ENCODE measurements at places on chromosomes 5 and 9.
A peak's percentile ranks its signal among the peaks of the same experiment; 100 is the strongest.

GRCh38 chr5:171848911-171849520 lies 63.4 kb downstream of the SMIM23 start:
- H3K4me3 ChIP-seq = no peak overlapping the region
- H3K4me1 ChIP-seq = no peaks in the 10 kb centered on the region
- no peak overlapping the region for H3K27ac ChIP-seq
- H3K36me3 ChIP-seq = no peaks in the 10 kb centered on the region

GRCh38 chr9:88661759-88662158 lies 126.8 kb downstream of the NXNL2 start:
- no peak overlapping the region for H3K4me3 ChIP-seq
- no peak for DNase-seq
- H3K27me3 ChIP-seq = no peaks in the 10 kb centered on the region

DNA sequence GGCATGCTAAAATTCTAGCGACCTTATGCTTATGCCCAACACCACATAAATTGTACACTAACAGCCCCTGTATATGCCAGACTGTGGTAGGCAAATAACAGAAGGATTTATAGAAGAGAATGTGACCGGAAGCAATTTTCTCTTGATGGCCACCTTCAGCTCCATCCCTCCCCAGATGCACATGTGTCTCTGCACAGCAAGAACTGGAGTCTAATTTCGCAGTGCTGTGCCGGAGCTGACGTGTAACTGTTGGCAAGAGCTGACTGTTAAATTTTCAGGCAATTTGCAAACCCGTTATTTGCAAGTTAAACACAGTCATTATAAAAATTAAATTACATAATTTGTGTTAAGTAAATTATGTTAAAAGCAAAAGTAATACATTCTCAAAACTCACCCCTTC lies 48.4 kb downstream of the PCA3 start:
- H3K4me1 ChIP-seq = peaks cover 6% of the 10 kb centered on the region
- DNase-seq = no peak
- H3K27me3 ChIP-seq = no peaks in the 10 kb centered on the region
- H3K36me3 ChIP-seq = no peaks in the 10 kb centered on the region
- no peak overlapping the region for H3K27ac ChIP-seq

GRCh38 chr9:133986774-133987445 lies 5.2 kb downstream of the VAV2 start:
- no peak for DNase-seq
- H3K27me3 ChIP-seq = no peaks in the 10 kb centered on the region
- peaks cover 27% of the 10 kb centered on the region for H3K36me3 ChIP-seq
- H3K27ac ChIP-seq = no peak overlapping the region

GRCh38 chr9:133737774-133738639 lies at the start of gene SARDH:
SARDH (minus strand) TSS chr9:133738352; CDS start chr9:133734173, 4,179 bp downstream.
- DNase-seq = peak; percentile 45
- H3K4me1 ChIP-seq = no peaks in the 10 kb centered on the region
- H3K27me3 ChIP-seq = no peaks in the 10 kb centered on the region
- no peak within 1 kb of the TSS for H3K27ac ChIP-seq

DNA sequence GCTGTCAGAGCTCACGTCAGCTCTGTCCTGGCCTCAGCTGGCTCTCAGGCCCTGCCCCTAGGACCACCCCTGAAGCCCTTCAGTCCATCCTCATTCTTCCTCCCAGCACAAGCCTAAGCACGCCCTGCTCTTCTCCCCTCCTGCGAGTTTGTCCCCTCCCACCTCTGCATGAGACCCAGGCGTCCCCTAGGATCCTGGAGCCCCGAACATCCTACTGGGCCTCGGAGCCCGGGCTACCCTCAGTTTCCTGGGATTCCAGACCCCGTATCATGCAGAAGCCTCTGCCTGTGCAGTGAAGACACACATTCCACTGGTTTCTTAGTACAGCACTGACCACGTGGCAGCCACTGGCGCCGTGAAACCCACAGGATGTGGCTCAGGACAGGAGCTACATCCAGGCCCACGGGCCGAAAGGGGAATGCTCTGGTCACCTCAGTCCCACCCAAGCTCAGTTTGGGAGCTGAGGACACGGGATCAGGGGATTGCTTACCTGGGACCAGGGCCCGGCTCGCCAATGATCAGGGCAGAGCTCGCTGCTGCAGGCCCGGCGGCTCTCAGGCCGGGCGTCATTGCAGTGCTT lies 64.2 kb downstream of the ZNF354C start:
- H3K36me3 ChIP-seq = no peaks in the 10 kb centered on the region
- H3K27ac ChIP-seq = no peak overlapping the region
- no peaks in the 10 kb centered on the region for H3K4me1 ChIP-seq
- no peak overlapping the region for H3K4me3 ChIP-seq

GRCh38 chr9:98573749-98574278 lies 134.9 kb downstream of the GABBR2 start:
- no peak for DNase-seq
- no peak overlapping the region for H3K27ac ChIP-seq
- no peaks in the 10 kb centered on the region for H3K27me3 ChIP-seq
- H3K4me1 ChIP-seq = no peaks in the 10 kb centered on the region

DNA sequence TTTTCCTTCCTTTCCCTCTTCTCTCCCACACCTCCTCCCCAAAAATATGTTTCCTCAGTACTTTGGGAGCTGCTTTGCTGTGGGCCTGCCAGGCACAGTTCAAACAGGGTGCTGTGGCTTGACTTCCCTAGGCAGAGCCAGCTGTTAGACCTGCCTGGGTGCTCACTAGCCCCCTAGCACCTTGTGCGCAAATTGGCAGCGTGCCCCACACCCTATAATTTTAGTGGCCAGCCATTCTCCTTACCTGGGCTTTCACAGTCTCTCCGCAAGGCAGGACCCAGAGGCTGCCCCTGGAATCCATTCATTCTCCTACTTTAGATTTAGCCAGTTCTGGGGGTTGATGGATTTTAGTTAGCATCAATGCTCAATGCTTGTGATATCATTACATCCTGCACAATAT lies 72.3 kb downstream of the ANGPTL2 start:
- no peaks in the 10 kb centered on the region for H3K27me3 ChIP-seq
- H3K4me1 ChIP-seq = peaks cover 14% of the 10 kb centered on the region
- H3K27ac ChIP-seq = no peak overlapping the region
- H3K4me3 ChIP-seq = no peak overlapping the region

- H3K4me1 ChIP-seq = no peaks in the 10 kb centered on the region
- no peaks in the 10 kb centered on the region for H3K27me3 ChIP-seq
- no peak overlapping the region for H3K4me3 ChIP-seq
- H3K27ac ChIP-seq = no peak overlapping the region
These were observed 53.4 kb downstream of the INIP start for GRCh38 chr9:112664531-112664930.

- no peak for DNase-seq
- H3K27ac ChIP-seq = no peak overlapping the region
- no peak overlapping the region for H3K4me3 ChIP-seq
- no peaks in the 10 kb centered on the region for H3K36me3 ChIP-seq
These were observed 589.9 kb downstream of the DNAH5 start for GRCh38 chr5:13354611-13355010.

GRCh38 chr9:123044586-123044985 lies 11.1 kb downstream of the GPR21 start:
- DNase-seq = no peak
- no peaks in the 10 kb centered on the region for H3K36me3 ChIP-seq
- H3K27ac ChIP-seq = peak overlapping the region; percentile 33

GRCh38 chr5:68137511-68138140 lies 77.9 kb upstream of the PIK3R1 start:
- H3K36me3 ChIP-seq = no peaks in the 10 kb centered on the region
- H3K4me1 ChIP-seq = peaks cover 7% of the 10 kb centered on the region
- no peak for DNase-seq
- H3K27me3 ChIP-seq = no peaks in the 10 kb centered on the region
- no peak overlapping the region for H3K4me3 ChIP-seq

GRCh38 chr5:11962122-11962521 lies 57.9 kb upstream of the CTNND2 start:
- no peak for DNase-seq
- H3K36me3 ChIP-seq = no peaks in the 10 kb centered on the region
- H3K4me3 ChIP-seq = no peak overlapping the region
- no peaks in the 10 kb centered on the region for H3K4me1 ChIP-seq
- H3K27ac ChIP-seq = no peak overlapping the region

DNA sequence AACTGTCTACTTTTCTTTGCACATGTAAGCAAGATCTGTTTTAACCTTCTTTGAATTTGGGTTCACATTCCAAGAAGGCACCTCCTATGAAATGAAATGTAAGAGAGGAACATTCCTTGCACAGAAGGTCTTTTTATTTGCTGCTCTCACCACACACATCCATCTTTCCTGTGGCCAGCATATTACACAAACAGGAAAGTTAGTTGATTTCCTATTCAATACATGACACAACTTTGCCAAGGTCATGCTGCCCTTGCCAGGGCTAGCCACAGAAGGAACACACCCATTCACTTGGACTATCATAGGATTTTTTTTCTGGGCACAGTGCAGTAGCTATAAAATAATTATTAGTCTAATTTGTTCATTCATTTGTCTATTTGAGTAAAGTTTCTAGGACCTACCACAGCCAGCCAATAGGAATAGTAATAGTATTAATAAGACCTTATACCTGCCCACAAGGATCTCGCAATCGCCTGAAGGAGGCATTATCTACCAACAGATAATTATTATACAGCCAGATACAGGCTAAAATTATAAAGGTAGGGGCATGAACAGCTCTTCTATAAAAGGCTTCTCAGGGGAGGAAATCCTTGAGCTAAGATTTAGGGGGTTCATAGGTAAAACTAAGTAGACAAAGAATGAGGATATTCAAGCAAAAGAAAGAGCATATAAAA lies 78.1 kb upstream of the NREP start:
- peaks cover 6% of the 10 kb centered on the region for H3K4me1 ChIP-seq
- H3K36me3 ChIP-seq = no peaks in the 10 kb centered on the region
- no peaks in the 10 kb centered on the region for H3K27me3 ChIP-seq
- DNase-seq = no peak

- H3K4me3 ChIP-seq = no peak overlapping the region
- no peak overlapping the region for H3K27ac ChIP-seq
- H3K27me3 ChIP-seq = peaks cover 11% of the 10 kb centered on the region
- H3K36me3 ChIP-seq = no peaks in the 10 kb centered on the region
These were observed 11.0 kb downstream of the CCDC152 start for GRCh38 chr5:42767491-42768105.

- H3K27me3 ChIP-seq = peaks cover 25% of the 10 kb centered on the region
- no peaks in the 10 kb centered on the region for H3K36me3 ChIP-seq
These were observed 734.8 kb upstream of the CDH6 start for GRCh38 chr5:30458681-30459080.

DNA sequence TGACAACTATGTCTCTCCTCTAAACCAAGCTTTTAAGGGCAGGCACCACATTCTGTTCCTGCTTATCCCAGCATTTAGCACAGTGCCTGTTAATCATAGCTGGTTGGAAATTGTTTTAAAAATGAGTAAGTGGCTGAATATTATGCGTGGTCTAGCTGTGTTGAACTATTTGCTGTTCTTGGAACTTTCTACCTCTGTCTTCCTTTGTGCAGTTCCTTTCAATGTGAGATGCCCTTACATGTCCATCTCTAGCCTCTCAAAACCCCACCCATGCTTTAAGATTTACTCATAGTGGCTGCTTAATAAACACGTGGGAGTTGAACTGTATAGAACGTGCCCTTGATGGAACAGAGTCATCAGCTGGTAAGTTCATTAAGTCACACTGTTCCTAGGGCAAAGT lies 34.5 kb downstream of the C9orf57 start:
- no peak for DNase-seq
- no peak overlapping the region for H3K4me3 ChIP-seq
- no peaks in the 10 kb centered on the region for H3K36me3 ChIP-seq
- no peaks in the 10 kb centered on the region for H3K27me3 ChIP-seq
- peak overlapping the region; percentile 51 for H3K27ac ChIP-seq

- H3K27ac ChIP-seq = no peak overlapping the region
- H3K36me3 ChIP-seq = no peaks in the 10 kb centered on the region
- no peaks in the 10 kb centered on the region for H3K27me3 ChIP-seq
- no peak overlapping the region for H3K4me3 ChIP-seq
These were observed 53.5 kb downstream of the KIF4B start for GRCh38 chr5:155066886-155067595.

DNA sequence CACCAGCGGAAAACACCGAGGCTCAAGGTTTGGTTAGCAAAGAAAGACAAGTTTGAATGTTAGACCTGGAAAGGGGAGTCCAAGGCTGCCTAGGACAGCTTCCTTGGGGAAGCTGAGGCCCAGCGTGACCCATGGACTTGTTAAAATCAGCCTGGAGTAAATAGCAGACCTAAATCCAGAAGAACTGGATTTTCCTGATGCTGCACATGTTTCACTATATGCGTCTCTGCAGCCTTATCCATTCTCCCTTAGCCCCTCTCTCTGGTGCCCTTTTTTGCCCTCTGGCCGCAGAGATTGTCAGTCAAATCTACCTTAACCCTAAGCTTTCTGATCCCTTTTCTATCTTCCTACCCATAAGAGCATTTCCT lies 119.9 kb downstream of the NTRK2 start:
- no peak for DNase-seq
- H3K4me3 ChIP-seq = no peak overlapping the region
- H3K27ac ChIP-seq = no peak overlapping the region
- no peaks in the 10 kb centered on the region for H3K27me3 ChIP-seq

DNA sequence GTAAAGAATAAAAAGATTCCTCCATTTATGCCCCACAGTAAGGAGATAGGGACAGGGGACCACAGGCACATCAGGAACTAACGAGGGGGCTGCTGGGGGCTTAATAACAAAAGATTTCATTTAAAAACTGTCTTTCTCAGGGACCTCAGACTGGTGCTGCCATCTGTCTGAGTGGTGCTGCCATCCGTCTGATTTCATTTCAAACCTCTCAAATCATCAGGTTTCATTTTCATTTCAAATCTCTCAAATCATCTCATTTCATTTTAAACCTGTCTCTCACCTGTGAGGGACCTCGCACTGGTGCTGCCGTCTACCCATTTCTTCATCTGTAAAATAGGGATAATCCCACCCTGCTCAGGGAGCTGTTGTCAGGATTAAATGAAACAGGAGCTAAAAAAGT lies 45.9 kb downstream of the ADRA1B start:
- no peaks in the 10 kb centered on the region for H3K27me3 ChIP-seq
- no peaks in the 10 kb centered on the region for H3K4me1 ChIP-seq
- H3K4me3 ChIP-seq = no peak overlapping the region
- H3K36me3 ChIP-seq = no peaks in the 10 kb centered on the region
- no peak overlapping the region for H3K27ac ChIP-seq
- no peak for DNase-seq

DNA sequence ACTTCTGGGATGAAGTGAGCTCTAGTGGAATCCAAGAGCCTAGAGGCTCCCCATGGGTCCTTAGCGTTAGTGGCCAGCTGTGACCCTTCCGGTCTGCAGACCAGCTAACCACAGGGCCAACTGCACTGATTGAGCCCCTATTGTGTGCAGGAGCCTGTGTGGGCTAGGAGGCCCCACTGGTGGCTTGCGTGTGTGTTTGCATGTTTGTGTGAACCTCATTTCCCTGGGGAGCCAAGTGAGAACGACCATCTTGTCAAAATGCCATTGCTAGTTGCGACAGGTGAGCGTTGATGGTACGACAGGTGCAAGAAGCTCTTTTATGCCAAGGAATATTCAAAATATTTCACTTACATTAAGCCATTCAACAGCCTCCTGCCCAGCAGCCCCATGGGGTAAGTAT lies 44.1 kb upstream of the ANKRD33B start:
- no peak overlapping the region for H3K27ac ChIP-seq
- H3K4me3 ChIP-seq = no peak overlapping the region
- peak; percentile 46 for DNase-seq

- H3K36me3 ChIP-seq = no peaks in the 10 kb centered on the region
- no peak overlapping the region for H3K27ac ChIP-seq
- H3K4me3 ChIP-seq = no peak overlapping the region
- peaks cover 5% of the 10 kb centered on the region for H3K4me1 ChIP-seq
- DNase-seq = no peak
These were observed 232.1 kb upstream of the PIK3R1 start for GRCh38 chr5:67983251-67984110.
